ENCODE measurements at places on chromosomes 3 and 15.

DNA sequence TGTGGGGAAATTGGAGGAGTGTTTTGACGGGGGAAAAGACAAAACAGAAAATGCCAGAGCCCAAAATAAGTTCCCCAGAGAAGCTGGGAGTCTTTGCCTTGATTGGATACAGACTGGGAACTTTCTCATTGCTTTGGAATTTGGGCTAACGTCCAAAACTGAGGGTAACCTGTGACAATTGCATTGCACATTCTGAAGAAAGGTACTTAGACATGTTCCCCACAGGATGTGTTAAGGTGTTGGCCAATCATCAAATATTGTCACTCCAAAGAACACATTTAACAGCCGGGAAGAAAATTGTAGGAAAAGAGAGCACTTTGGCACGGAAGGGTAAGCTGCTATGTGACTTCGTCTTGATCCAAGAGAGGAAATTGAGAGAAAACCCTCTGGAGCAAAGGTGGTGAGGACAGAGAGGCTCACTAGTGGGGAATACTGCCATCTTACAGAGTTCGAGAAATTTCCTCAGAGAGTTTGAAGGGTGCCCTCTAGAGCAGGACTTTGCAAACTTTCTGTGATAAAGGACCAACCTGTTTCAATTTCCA, 619.5 kb upstream of the TBL1XR1 start:
- DNase-seq = no peak

DNA sequence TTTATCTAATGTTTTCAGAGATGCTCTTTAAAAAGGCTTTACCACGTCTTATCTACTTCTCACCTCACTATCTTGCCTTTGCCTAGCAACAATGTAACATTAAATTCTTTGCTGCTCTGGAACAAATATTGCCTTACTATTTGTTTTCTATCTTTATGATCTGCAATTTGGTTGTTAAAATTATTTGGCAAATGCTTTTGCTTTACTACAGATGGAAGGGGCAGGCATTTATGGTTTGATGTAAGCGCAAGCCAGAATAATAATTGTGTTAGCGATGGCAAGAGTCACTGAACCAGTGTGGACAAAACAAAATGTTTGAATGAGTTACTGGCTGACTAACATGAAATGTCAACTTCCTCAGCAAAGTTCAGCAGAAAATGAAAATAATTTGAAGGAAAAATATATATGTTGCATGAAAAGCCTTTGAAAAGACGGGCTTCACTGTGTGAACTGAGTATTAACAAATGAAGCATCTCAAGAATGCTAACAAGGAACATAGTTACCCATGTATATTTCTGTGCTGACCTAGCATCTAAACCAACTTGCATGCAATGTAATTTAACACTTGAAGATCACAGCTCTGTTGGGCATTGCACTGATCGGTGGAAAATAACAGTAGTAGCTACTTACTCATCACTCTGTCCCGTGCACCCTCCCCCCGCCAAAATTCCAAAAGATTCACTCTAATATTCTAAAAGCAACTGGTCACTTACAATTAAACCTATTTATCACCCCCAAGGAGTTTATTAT, 454.0 kb upstream of the ARHGEF26 start:
- no peak for DNase-seq

DNA sequence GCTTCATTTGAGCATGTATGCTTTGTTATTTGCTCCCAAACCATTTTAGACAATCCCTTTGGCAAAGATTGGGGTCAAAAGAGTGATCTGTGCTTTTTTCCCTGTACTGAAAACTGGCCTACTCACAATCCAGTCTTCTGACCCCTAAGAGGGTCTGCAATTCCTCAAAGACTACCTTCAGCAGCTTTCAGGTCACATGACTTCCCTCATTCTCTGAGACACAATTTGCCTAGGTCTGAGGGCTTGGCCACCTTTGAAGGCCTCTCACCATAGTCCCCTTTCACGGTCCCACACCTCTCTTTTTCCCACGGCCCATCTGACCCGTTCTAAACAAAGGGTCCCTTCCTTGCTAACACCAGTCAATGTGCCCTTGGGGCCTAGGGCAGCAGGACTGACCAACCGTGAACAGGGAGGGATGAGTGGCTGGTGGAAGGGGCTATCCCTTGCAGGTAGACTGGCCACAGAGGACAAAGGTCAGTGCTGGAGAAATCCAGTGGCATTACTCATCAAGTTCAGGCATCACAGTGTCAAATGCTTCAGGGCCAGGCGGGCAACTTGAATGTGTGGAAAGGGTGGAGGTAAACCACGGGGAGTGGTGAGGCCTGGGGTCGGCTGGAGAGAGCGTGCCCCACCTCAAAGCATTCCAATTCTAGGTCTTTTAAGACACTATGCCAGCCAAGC, 10.8 kb downstream of the RASL12 start:
- no peak for DNase-seq

GRCh38 chr15:26628879-26629529, 143.9 kb downstream of the GABRB3 start:
- DNase-seq = no peak

DNA sequence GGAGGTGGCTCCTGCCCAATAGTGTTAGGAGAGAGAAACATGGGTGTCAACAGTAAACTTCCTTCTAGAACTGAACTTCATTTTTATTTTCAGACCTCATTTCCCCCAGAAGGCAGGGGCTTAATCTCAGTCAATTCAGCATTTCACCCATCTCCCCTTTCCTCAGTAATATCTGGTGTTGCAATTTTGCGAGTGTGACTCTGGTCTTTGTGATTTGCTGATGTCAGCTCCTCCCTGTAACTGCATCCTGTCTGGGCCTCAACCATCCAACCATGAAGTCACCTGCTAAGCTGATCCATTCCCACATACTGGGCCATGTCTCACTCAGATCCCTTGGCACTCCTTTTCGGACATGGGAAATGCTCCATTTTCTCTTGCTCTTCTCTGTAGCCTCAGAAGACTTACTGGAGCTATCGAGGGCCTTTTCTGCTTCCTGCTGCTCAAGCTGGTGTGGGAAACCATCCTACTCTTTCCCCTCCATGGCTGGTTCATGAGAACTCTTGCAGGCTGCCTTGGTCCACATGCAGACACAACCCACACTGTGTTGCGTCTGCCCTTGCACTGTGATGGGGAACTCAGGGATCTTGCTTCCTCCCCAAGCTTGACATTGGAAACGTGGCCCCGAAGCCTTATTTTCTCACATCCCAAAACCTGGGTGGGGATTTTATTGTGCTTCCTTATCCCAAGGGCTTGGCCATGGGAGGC, 24.6 kb downstream of the CCR4 start:
- DNase-seq = no peak

GRCh38 chr3:30754426-30754825, 140.0 kb downstream of the GADL1 start:
- no peak for DNase-seq

DNA sequence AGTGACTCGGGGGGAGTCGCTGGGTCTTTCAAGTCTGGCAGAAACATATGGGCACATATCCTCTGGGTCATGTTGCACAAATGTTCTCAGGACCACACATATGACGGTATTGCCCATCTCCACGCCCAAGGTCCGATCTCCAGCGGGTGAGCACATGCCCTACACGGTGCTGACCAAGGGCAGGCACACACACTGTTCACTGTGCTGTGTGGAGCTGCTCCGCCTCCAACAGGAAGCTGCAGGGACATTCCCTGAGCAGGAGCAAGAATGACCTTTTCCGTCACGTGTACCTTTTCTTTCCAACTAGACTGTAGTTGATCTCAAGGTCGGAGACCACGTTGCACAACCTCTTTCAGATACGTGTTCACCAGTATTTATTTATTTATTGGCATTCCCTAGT, 41.7 kb upstream of the B3GNT5 start:
- DNase-seq = no peak

DNA sequence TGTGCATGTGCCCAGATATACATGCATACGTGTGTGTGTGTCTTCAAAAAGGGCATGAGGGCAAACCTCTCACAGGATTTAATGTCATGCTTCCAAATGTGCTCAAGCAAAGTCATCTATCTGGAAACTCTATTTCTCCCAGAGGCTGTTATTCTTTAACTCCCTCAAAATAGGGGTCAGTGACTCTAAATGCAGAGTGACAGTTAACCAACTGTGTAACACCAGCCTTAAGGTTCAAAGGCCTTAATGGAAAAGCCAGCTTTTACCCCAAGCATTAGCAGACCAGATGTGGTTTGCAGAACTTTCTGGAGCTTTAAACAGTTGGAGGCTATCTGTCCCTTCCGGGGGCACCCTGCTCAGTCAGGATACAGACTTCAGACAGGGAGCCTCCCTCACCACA, 70.4 kb upstream of the SLC7A14 start:
- no peak for DNase-seq

All from smooth muscle cell of the brain vasculature (primary cell).